ENCODE measurements at places on chromosomes 7 and 10.

GRCh38 chr7:2227699-2228098, 5.0 kb downstream of the MAD1L1 start:
- DNase-seq = no peak

GRCh38 chr7:64180989-64181388, 26.0 kb upstream of the ZNF735 start:
- DNase-seq = peak; percentile 5

DNA sequence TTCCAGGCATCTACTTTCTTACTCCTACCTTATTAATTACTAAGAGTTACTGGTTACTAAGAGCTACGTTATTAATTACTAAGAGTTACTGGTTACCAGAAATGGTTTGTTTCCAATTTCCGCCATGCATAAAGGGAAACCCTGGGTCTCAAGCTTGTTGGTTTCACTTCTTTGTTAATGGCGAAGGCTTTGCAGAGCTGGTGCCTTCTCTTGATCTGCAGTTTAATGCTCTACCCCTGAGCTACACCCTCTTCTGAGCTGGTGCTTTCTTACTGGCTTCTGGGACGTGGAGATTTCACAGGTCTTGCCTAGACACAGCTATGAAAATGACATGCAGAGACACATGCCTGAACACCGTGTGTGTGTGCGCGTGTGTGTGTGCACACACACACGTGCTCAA, 560 bp downstream of the CPA4 start:
- no peak for DNase-seq

DNA sequence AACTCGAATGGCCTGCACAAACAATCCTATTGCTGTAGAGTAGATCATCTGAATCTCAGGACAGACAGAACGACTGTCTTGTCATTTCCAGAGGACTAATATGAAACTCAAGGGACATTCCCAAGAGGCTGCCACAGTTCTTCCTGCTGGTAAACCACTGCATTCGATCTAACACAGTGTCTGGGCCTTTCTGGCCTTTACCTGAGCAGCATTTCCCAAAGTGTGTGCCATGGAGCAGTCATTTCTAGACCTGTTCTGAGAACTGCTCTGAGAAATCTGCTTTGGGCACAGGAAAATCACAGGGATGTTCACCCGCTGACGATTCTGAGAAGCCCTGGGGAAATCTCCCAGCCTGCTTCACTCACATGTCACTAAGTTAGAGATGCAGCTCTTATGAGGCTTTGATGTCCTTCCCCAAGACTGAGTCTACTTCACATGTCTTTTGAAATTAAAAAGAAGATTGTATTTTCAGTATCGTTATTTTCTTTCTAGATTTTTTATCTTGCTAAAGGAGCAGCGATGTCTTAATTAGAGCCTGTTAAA, 18.4 kb downstream of the GPNMB start:
- no peak for DNase-seq

- DNase-seq = no peak
Observed at GRCh38 chr7:136359333-136359903, 382.3 kb upstream of the MTPN start.

DNA sequence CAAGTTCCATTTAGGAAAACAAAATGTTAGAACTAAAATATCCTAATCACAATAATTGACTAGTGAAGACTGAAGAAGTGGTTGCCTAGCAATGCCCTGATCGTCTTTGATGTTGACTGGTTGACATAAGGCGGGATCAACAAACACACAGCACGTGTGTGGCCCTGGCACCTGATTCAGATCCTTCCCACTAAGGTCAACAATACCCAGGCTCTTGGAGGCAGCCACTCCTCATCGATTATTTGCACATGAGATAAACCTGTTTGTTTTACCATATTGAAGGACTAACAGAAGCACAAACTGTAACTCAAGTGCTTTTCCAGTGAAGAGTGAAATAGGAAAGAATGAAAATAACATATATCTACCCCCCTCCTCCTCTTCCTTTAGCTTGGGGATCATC, 15.6 kb downstream of the FANK1 start:
- DNase-seq = no peak

GRCh38 chr7:36456138-36456537, 66.5 kb downstream of the ANLN start:
- no peak for DNase-seq

GRCh38 chr10:113241599-113242360, 291.7 kb downstream of the TCF7L2 start:
- DNase-seq = no peak

DNA sequence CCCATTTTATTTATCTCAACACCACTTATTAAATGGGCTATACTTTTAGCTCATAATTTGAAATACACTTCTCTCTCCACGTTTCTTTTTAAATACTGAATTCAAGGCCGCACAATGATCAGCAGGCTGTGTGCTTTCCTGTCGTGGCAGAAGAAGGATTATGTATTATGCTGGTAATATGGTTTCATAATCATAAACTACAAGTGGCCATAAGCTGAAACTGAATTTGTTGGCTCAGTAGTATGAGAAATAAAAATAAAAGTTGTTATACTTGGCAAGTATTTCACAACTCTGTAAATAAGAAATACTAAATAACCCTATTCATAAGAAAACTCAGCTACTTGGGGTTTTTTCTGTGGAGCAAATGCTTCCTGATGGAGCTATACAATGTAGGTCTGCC, 313.6 kb downstream of the DOCK4 start:
- no peak for DNase-seq

- no peak for DNase-seq
Observed at GRCh38 chr7:16236381-16236780, 185.0 kb downstream of the CRPPA start.

DNA sequence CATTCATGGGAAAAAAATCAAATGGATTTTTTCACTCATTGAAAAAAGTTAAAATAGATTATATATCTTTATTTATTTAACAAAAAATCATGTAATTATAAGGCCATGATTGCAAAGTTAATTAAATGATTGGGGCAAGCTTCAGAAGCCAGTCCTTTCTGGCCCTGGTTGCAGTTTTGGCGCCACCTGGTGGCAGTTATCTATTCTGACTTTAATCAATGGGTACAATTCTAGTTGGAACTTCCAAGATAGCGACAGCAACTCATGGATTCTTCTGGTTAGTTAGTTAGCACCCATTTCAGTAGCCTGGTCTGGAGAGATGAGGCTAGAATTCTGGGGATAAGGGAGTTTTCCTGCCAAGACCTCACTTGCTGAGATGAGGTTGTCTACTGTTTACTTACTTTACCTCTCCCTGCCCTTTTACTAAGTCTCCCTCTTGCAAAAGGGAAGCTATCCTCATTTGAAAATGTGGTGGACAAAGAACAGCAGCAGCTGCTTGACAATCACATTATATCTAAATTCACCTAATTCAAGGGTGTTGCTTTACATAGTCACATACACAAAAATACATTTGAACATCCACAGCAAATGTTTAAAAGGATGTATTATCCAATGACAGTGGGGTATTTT, 42.3 kb downstream of the NOC3L start:
- DNase-seq = peak; percentile 29

GRCh38 chr10:82721831-82722230, 846.8 kb downstream of the NRG3 start:
- DNase-seq = no peak

DNA sequence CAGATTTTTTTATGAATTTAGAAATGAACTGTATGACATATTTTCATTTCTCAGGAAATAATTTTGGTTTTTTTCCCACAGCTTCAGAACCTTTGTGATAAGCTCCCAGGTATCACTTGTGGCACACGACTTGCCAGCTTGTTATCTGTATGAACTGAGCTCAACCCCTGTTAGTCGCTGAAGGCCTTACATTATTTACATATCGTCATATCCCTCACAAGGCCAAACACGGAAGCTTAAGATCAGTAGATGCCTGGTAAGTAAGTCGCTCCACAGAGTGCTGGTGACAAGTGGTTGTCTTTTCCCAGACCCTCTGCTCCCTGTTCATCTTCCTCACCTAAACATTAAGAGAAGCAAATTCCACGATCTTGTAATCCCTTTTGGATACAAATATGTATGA, 55.2 kb downstream of the RAPGEF5 start:
- DNase-seq = no peak

- no peak for DNase-seq
Observed at GRCh38 chr10:58867683-58868082, 308.8 kb upstream of the PHYHIPL start.

- DNase-seq = no peak
Observed at GRCh38 chr7:17391366-17391765, 92.9 kb downstream of the AHR start.

GRCh38 chr10:102408728-102409603, 9.6 kb downstream of the PSD start:
- DNase-seq = peak; percentile 78

GRCh38 chr7:157615101-157615817, 278.5 kb downstream of the DNAJB6 start:
- DNase-seq = no peak

DNA sequence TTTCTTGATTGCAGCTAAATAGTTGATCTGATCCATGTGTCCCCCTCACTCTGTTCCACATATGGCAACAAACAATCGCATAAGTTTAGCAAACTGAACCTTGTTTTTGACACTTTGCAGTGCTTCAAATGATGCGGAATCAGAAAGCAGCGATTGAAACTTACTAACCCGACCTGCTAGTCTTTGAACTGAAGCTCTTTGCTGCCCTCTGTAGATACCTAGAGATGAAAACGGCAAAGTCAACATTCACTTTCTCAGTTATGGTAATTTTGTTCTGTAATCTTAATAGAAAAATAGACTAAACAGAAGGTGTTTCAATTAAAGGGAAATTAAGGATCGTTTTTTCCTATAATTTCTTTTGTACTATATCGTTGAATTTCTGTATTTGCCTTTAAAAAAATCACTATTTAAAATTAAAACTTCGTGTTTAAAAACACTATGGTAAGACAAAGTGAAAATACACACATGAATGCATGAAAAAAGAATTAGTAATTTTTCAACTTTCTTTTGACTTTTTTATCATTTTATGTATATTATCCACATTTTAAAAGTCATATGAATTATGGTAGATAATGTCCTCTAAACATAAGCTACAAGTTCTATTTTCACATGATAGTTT, 276.5 kb downstream of the MAGI2 start:
- no peak for DNase-seq

GRCh38 chr10:112827951-112828350, 122.1 kb upstream of the TCF7L2 start:
- DNase-seq = no peak

DNA sequence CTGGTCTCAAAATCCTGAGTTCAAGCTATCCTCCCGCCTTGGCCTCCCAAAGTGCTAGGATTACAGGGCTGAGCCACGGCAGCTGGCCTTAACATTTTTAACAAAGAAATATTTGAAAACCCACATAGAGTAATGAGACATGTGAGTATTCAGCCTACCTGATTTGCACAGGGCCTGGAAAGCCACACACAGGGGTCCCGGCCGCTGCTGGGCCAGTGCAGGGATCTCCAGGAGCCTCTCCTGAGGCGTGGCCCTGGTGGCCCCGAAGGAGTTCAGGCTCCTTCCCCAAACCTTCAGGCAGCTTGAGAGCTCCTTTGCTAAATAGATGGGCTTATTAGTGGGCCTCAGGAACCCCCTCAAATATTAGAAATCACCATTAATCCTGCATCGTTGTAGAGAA, 18.7 kb downstream of the CNPY1 start:
- DNase-seq = no peak

- no peak for DNase-seq
Observed at GRCh38 chr10:76444034-76444800, 1012.8 kb downstream of the LRMDA start.

DNA sequence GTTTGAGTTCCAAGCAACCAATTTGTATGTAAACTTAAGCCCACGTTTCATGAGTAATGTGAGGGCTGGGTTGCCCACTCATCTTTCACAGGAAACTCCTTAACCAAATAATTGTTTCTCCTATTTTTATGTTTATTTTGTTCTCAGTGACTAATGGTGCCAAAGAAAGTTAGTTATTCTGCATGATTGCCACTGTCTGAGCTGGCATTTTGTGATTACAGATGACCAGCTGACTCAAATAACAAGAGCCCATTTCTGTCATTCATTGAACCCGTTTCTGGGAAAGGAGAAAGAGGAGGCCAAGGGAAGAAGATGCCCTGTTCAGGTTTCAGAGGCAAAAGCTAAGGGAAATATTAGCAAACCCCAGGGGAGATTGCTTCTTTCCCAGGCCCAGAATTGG, 186.9 kb upstream of the MYO3A start:
- DNase-seq = no peak

GRCh38 chr7:26441002-26441521, 149.4 kb downstream of the SNX10 start:
- no peak for DNase-seq

DNA sequence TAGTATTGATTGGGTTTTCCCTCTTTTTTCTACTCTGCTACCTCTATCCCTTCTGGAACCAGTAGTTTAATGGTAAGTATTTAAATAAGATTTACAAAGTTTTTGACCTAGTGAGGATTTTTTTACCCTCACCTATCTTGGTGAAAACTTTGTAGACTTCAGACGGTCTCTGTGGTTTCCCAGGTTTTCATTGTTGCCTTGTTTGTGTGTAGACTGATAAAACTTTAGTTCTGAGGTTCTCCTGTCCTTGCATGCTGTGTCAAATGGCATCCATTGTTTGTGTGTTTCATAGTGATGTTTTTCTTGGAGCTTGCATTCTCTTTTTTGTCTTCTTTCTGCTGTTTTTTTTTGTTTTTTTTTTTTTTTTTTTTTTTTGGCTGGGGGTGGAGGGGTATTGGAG, 22.6 kb downstream of the ZNRF2 start:
- DNase-seq = no peak

- no peak for DNase-seq
Observed at GRCh38 chr10:76149182-76149581, 717.8 kb downstream of the LRMDA start.

- no peak for DNase-seq
Observed at GRCh38 chr10:83517456-83517855, 621.9 kb upstream of the GHITM start.

GRCh38 chr10:77643795-77644468, 6.3 kb upstream of the KCNMA1 start:
- peak; percentile 15 for DNase-seq

DNA sequence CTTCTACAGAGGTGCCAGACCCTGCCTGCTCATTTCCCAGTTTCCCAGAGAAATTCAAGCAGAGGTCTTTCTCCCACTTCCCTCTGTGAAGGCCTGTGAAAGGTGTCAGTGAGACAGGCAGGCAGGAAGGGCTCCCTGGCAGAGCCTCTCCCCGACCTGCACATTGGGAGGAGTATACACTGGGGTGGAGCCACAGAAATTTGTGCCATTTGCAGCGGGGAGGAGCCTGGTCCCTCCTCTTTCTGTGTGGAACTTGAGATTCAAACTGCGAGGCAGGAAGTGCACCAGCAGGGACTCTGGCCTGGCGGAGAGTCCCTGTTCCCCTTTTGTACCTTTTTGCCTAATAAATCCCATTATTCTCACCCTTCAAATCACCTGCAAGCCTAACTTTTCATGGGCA, 54.6 kb upstream of the OPN4 start:
- DNase-seq = no peak

- DNase-seq = no peak
Observed at GRCh38 chr7:28280516-28280915, 99.9 kb upstream of the JAZF1 start.

GRCh38 chr10:70124918-70125317, 7.7 kb downstream of the AIFM2 start:
- DNase-seq = no peak

Data from CD4-positive, alpha-beta T cell treated with Interferon alpha-2 for 1 hour (primary cell).